Glutamatergic neuron (in vitro differentiated cells): ENCODE measurements at places on chromosomes 13 and 19. TPM values are rescaled to one million over a fixed set of nuclear protein-coding genes. Genes with fewer than 3 reads are reported as not detected.

- no peak for DNase-seq
These were observed 985 bp upstream of the CLC start for GRCh38 chr19:39738814-39739213.

- no peak for DNase-seq
These were observed 38.7 kb downstream of the C13orf46 start for GRCh38 chr13:113935001-113935844.

DNA sequence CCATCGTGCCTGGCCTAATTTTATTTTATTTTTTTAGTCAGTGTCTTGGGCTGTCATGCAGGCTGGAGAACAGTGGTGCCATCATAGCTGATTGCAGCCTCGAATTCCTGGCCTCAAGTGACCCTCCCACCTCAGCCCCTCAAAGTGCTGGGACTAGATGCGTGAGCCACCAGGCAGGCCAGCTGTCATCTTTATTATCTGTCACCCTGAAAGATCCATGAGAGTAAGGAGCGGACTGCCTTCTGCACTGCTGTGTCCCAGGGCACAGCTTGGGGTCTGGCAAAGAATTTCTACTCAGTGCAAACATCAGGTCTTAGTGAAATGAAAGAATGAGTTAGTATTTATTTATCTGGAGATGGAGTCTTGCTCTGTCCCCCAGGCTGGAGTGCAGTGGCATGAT is 9.5 kb upstream of the TLE5 start:
- no peak for DNase-seq

DNA sequence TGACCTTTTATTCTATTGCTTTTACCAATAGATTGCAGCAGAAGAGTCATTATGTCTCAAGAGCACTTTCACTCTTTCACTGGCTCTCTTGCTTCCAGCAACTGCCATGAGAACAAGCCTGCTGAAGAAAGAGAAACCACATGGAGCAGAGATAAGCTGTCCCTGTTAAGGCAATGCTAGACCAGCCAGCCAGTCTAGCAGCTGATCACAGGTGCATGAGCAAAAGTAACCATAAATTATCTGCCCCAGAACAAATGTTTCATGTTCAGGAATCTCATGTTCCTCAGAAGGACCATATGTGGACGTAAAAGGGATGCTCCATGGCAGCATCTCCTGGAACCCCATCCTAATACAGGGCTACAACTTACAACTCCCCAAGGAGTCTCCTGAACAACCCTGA is 20.4 kb upstream of the DCLK1 start:
- DNase-seq = no peak

DNA sequence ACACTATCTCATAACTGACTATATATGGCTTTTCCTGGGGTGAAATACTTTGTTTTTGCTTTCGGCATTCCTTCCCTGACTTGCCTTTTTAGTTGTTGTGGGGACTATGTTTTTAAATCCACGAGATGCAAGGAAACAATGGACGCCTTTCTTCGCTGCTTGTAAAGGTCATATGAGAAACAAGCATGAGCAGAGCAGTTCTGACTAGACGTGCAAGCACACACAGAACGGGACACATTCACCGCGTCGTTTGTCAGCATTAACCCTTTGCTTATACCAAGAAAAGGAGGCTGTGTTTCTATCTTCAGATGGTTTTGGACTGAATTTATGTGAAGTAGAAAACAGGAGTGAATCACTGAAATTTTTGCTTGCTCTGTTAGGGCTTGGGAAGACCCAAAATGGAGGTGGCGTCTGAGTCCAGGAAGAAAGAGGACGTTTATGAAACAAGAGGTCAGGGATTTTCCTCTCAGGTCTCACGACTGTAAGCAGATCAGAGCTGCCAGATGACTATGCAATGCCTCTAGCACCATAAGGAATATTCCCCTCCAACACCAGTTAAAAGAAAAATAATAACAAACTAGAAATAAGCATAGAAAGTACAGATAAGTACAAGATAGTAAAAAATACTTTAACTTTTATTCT is 358.9 kb downstream of the DLEU7 start:
- DNase-seq = no peak

- DNase-seq = peak; percentile 26
These were observed 76.6 kb upstream of the KLF12 start for GRCh38 chr13:74210693-74211393.

DNA sequence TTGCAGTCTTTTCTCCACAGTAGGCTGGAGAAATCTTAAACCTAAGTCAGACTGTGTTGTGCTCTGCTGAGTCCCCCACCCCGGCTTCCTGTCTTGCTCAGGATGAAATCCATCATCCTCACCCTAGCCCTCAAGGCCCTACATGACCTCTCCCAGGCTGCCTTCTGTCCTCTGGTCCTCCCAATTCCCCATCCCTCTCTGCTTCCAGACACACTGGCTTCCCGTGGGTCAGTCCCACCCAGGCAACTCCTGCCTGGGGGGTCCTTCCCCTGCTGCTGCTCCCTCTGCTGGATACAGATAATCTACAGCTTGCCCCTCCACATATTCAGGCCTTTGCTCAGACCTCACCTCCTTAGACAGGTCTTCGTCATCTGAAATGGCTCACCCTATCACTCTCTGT is 18.4 kb upstream of the CBY2 start:
- no peak for DNase-seq

DNA sequence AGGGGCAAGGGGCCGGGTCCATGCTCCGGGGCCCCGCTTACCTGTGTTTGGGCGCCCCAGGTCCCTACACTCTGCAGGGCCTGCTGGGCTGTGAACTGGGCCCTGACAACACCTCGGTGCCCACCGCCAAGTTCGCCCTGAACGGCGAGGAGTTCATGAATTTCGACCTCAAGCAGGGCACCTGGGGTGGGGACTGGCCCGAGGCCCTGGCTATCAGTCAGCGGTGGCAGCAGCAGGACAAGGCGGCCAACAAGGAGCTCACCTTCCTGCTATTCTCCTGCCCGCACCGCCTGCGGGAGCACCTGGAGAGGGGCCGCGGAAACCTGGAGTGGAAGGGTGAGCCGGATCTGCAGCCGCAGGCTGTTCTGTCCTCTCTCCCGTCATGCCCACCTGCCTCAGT is 1.7 kb downstream of the FCGRT start:
- no peak for DNase-seq

- DNase-seq = no peak
These were observed 28.3 kb upstream of the PCDH9 start for GRCh38 chr13:67258482-67258881.

DNA sequence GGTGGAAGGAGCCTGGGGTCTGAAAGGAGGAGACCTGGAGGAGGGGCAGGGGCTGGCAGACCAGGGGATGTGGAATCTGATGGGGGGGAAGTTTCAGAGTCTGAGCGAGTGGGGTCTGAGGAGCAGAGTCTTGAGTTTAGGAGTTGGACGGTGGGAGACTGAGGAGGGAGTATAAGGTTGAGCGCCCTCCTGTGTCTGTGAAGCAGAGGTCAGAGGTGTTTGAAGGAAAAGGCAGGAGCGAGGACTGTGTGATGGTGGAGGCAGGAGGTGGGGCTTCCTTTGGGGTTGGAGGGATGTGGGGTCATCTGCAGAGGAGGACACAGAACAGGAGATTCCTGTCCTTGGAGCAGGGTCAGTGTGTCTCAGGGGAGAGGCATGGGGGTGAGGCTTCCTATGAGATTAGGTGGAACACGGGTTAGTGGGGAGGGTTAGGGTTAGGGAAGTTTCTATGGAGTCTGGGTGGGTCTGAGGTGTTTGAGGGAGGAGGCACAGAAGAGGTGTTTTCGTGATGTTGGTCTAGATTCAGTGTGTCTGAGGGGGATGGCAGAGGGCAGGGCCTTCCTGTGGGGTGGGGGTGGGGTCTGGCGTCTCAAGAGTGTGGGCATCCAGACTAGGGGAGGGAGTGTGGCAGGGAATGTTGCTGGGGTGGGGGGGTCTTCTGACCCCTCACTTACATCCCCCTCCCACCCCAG is 8.3 kb downstream of the RYR1 start:
- DNase-seq = no peak

DNA sequence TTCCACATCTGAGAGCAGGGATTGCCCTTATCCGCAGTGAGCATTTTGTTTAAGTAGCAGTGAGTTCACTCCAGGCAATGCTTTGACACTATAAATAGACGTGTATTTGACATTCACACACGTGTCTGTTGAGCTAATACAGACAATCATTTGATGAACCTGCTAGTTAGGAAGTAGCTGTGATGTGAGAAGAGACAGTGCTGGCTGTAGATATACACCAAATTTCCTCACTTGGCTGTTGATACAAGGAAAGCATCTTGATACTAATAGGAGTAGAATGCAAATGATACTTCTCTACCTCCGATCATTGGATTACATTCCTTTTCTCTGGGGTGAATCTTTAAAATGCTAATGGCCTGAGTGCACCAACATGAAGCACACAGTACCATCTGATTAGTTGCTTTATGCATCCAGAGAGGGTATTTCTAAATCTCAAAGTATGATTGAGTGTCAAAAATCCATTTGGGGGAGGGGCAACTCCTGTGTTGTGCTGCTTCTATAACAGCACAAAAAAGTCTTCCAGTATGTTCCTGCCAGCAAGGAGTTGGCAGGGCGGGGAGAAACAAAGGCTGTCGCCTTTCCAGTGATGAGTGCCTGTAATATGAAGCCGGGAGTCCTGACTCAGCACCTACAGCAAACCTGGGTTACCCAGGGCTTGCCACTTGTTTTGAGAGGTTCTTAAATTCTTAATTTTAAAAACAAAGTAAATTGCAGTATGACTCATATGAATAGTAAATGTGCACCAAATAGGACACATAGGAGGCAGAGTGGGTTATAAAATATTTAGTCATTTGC is 7.0 kb downstream of the CUL4A start:
- no peak for DNase-seq

- peak; percentile 77 for DNase-seq
These were observed 44.8 kb upstream of the ALOX5AP start for GRCh38 chr13:30690282-30691188.

GRCh38 chr19:58326501-58326913 is 287 bp upstream of the ZSCAN22 start:
- DNase-seq = no peak

The OR10H1 gene
- total RNA-seq = not detected

The NRTN gene
- 1.2 TPM for total RNA-seq

The ZNF587B gene
- total RNA-seq = 16.9 TPM

The IL12RB1 gene
- total RNA-seq = not detected

The ADAMTSL5 gene
- 0.83 TPM for total RNA-seq

The SHANK1 gene
- 19.0 TPM for total RNA-seq

The ELSPBP1 gene
- not detected for total RNA-seq

The SRRM5 gene
- 0.51 TPM for total RNA-seq

The ZNF98 gene
- not detected for total RNA-seq
